ENCODE measurements at places on chromosomes 3 and 15.
A peak's percentile ranks its signal among the peaks of the same experiment; 100 is the strongest.

DNA sequence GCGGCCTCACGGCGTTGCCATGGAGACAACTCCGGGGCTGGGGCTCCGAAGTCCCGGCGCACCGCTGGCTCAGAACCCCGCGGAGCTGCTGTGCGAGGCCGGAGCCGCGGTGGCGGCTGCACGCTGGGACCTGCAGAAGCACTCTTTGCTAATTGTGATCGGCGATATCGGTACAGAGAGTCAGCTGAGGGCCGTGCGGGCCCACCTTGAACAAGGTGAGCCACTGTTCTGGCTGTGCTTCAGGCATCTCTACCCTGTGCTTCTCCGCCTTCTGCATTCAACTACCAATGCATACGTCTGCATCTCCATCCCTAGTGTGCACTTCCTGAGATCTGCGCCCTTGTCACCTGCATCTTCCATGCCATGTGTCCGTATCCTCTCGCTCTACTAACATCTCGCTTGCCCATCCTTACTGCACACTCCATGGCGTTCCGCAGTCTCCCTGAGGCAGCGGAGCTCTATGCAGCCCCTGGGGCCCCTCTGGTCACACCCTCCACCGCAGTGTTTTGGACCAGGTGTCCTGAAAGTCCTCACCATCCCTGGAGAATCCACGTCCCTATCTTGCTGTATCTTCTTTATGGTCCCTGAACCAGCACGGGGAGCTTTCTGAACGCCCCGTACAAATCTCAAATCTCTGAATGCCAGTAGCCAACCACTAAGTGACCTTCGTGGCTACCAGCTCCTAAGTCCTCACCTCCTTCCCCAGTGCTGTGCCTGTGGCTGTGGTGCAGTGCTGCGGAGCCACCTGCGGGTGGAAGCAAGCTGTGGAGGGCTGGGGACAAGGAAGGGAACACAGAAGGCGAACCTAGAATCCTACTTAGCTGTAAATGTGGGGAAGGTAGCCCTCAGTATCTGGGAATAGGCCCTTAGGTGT is 6.2 kb upstream of the MAP1A start:
- DNase-seq: no peak

- DNase-seq: no peak
These were observed 126.9 kb upstream of the MEF2A start for GRCh38 chr15:99438691-99439523.

DNA sequence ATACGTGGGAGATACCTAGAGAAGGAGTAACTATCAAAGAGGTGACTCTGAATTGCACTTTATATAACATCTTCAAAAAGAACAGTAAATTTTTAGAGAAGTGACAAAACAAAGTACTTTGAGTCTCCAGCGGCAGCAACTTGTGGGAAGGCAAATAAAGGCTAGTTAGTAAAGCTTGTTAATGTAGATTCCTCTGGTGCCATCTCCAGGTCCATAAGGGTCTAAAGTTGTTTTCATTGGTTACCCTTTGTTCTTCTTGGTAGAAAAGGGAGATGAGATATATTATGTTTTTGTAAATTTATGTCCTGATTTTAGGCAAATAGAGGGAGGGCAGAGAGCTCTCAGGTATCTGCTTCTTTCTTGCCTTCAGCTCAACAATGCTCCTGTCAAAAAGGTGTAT is 161.6 kb downstream of the MYRIP start:
- DNase-seq: no peak

GRCh38 chr15:34370643-34371042 is 3.6 kb upstream of the LPCAT4 start:
- no peak for DNase-seq

DNA sequence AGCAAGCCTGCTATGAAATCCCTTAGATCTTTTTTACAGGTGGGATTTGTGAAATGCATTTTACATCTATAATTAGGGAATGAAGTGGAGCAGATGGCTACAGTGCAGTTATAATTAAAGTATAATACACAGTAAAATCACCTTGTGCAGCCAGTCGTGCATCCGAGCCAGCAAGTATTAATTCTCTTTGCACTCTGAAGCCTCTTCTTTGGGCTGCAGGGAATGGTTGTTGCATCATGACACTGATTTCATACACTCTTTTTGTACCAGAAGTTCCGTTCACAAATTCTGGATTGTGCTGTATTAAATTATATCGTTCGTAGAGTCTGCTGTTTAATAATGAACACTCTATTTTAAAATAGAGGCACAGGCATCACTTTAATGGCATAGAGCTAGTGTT is 28.7 kb upstream of the TP63 start:
- DNase-seq: no peak

DNA sequence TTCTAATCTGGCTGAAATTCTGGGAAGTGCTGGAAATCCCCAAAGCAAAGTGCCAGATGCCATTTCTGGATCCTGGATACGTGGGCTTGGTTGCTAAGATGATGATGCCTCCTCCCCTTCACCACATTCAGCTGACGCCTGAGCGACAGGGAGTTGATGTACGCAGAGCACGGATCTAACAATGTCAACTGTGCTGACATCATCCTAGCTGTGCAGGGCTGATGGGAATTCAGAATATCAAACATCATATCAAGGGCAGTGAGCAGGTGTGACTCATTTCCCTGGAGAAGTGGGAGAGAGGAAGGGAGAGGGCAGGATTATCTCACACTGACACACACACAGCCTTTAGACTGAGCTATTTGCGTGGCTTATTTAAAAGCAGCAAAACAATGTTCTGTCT is 92.6 kb upstream of the ZBTB20 start:
- no peak for DNase-seq

DNA sequence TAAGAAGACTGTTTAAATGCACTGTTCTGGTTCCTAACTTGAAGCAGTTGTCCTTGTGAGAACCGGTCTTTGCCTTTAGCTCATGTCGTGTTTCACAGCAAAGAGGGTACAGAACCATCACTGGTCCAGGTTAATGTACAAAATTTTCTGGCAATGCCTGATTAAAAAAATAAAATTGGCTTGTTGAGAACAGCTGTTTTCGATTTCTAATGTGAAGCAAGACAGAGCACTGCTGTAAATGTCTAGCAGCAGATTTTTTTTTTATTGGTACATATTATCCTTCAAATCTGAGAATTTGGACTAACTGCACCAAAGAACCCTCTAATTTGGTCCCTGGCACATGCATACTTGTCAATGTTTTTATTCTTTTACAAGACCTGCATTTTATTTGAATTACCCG is 103.3 kb downstream of the STT3B start:
- no peak for DNase-seq

DNA sequence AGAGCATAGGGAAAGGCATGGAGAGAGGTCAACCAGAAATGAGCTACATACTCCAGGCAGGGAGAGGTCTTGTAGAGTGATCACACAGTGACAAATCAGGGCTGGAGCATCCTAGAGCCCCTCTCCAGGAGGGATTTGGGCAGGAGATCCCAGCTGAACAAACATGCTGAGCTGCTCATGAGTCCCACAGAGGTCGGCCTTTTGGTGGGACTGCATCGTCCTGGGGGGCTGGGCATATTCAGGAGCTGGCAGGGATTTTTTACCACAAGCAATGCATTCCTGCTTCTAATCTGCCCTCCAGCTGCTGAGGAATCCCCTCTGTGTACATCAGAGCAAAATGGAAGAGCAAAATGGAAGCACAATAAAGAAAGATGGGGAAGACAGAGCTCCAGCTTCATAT is 94.9 kb downstream of the NTRK3 start:
- no peak for DNase-seq

- no peak for DNase-seq
These were observed 518.8 kb downstream of the MECOM start for GRCh38 chr3:169144731-169145130.

DNA sequence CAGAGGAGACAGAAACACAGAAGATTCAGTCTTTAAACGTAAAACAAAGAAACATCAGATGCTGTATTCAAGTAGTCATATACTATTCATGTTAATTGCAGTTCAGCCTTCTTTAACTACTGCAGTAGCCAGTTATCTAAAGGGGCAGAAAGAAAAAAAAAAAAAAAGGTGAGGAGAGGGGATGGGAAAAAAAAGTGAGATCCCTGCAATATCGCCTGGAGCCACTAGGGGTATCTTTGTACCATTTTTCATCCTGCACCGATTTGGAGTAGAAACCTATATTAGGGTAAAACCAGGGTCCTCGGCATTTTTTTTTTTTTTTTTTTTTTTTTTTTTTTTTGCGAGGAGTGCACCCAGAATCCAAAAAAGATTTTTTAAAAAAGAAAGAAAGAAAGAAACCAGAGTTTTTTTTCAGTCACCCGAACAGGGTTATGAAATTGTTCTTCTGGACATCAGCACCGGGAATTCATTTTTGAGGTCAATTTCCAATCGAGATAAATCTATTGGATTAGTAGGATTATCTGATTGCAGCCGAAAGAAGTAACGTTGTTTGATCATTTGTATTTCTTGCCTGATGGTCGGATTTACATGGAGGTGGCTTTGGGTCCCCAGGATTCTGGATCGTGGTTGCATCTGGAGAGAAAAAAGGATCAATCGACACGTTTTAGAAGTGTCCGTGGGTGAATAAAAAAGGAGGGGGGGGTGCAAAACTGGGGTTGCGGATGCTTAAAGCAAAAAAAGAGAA is 186.7 kb downstream of the NLGN1 start:
- DNase-seq: no peak

GRCh38 chr3:157247391-157247790 is 87.4 kb upstream of the CCNL1 start:
- DNase-seq: no peak

DNA sequence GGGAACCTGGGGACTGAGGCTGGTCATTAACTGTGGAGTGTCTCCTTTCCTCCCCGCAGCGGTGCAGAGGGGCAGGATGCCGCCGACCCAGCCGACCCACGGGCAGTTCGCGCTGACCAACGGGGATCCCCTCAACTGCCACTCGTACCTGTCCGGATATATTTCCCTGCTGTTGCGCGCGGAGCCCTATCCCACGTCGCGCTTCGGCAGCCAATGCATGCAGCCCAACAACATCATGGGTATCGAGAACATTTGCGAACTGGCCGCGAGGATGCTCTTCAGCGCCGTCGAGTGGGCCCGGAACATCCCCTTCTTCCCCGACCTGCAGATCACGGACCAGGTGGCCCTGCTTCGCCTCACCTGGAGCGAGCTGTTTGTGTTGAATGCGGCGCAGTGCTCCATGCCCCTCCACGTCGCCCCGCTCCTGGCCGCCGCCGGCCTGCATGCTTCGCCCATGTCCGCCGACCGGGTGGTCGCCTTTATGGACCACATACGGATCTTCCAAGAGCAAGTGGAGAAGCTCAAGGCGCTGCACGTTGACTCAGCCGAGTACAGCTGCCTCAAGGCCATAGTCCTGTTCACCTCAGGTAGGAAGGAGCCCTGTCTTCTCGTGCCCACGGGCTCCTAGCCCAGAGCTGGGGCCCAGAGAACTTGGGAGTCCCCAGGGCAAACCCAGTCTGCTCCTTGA is 3.7 kb downstream of the NR2F2 start:
- DNase-seq: no peak

GRCh38 chr3:154131830-154132229 is 10.6 kb downstream of the ARHGEF26 start:
- no peak for DNase-seq

- no peak for DNase-seq
These were observed at the start of gene COL7A1 for GRCh38 chr3:48595075-48595525. Gene COL7A1, minus strand, starts transcription at chr3:48595329. Its CDS starts 170 bp downstream, at chr3:48595159.

DNA sequence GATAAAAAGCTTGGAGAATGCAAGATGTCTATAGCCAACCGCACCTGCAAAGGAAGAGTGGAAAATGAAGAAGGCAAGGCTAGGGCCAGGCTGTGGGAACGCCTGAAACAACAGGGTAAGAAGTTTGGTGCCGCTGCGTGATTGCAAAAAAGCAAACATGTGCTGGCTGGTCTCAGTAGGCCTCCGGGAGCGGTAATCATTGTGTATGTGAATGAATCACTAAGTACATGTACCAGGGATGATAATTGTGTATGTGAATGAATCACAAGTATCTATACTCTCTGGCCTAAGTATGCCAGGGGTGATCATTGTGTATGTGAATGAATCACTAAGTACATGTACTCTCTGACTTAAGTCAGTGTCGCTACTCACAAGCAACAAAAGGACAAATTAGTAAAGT is 40.3 kb upstream of the PARL start:
- no peak for DNase-seq

- no peak for DNase-seq
These were observed 574 bp downstream of the SLC38A3 start for GRCh38 chr3:50205413-50206276.

- no peak for DNase-seq
These were observed 43.8 kb downstream of the IFT122 start for GRCh38 chr3:129483870-129484269.

DNA sequence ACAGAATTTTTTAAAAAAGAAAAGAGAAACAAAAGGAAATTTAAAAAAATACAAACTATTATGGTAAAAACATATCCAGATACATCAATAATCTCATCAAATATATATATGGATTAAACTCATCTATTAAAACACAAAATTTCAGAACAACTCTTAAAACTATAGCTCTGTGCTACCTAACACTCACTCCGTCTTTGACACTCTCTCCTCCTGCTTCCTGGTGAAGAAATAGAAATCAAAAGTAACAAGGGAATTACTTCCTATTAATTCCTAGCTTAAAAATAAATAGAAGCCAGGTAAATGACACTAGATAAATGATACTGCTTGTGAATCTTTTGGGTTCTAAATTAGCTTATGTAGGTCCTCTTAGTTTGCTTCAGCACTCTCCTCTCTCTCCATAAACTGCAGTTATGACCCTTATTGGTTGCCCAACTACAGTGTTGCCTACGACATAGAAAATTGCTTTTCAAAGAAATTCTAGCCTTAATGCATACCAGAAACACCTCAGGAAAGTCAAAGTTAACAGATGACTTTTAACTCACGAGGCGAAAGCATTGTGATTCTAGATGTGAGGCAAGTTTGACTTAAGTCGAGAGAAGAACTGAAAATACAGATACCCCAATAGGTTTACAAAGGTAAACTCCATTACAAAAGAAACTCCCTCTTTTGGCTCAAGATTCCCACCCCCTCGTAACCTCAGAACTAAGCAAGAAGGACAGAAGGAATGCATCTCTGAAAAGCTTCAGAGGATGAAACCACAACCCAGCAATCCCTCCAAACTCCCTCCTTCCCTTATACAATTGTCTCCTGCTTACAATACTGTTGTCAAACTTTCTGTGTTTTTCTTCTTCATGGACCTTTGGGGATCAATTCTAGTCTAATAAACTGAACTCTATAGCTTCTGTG is 394.7 kb downstream of the FGF12 start:
- DNase-seq: no peak

DNA sequence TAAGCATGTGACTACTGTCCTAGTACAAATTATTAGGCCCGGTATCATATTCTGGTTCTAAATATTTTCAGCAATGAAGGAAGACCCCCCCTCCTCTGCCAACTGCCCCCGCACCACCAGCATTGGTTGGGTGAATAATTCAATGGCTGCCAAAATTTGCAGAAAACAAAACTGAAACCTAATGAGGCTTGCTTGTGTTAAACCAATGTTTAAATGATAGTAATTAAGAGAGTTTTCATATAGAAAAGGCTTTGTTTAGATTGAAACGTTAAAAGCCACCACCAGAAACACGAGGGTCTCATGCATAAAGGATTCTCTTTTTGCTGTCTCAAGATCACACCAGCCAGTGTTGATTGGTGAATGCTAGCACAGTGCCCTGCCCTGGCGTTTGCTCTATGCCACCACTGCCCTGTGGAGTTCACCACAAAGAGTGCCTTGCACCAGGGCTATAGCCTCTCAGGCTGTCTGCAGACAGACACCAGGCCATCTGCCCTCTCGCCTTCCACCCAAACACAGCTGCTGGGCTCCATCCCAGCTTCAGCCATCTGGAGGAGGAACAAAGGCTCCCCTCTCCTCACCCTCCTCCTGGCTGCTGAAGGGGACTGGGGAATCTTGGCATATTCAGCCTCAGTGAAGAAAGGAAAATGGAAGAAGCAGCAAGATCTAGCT is 200.3 kb upstream of the PFN2 start:
- no peak for DNase-seq

- no peak for DNase-seq
These were observed 96.5 kb downstream of the SUCLG2 start for GRCh38 chr3:67557848-67558355.

GRCh38 chr3:69085833-69086722 is 1.3 kb downstream of the ARL6IP5 start:
- peak; percentile 64 for DNase-seq
